ENCODE measurements at places on chromosomes 12 and 14.

DNA sequence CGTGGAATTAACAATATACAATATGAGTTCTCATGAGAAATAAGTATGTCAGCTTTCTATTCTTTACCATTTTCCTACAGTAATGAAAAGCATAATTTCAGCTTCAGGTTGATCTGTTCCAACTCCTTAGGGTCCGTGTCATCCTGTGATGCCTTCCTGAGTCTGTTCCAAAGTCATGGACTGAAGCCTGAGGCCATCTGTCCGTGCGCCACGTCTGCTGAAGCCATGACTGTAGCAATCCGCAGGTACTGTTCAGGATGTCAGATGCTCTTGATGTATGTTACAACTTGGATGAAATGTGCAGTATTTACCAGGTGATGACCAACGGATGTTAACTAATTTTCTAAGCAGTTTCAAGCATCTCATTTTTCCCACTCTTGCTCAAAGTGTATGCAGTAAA, 67.0 kb upstream of the ATF1 start:
- no peak for DNase-seq

DNA sequence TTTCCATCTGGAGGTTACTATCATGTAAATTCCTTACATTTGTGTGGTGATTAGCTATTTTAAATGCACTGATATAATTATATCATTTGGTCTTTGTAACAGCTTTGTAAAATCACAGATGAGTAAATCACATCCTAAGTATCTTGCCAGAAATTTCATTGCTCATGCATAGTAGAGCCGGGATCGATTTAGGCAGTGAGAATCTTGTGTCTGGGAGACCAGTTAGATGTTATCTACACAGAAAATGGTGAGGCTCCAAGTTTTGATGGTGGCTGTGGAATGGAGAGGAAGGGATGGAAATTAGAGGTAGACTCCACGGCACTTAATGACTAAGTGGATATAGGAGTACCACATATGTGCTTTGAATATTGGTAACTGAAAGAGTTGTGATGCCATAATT, 156.3 kb downstream of the MSRB3 start:
- no peak for DNase-seq

- DNase-seq = no peak
Measured at GRCh38 chr12:109443794-109444193, 33.3 kb downstream of the KCTD10 start.

GRCh38 chr14:82438436-82438835, 904.8 kb upstream of the SEL1L start:
- DNase-seq = no peak

- no peak for DNase-seq
Measured at GRCh38 chr12:113818833-113819232, 147.3 kb downstream of the RBM19 start.

DNA sequence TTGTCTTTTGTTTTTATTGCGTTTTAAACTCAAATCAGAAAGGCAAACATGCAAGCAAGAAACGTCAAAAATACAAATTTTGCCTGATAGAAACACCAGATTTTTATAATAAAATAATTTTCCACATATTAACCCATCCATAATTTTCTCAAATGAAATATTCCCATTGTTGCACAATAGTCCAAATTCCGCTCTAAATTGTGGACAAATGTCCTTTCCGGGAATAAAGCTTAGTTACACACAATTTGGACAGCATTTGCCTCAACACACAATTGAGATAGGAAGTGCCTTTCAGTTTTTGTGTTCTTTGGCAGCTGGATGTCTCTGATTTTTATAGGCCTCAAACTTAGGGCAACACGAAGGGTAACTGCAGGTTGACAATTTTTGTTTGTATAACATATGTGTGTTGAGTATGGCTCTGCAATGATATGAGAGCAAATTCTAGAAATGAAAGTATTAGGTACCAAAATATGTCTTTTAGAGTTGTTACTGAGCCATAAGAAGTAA, 105.8 kb downstream of the DIO2 start:
- no peak for DNase-seq

DNA sequence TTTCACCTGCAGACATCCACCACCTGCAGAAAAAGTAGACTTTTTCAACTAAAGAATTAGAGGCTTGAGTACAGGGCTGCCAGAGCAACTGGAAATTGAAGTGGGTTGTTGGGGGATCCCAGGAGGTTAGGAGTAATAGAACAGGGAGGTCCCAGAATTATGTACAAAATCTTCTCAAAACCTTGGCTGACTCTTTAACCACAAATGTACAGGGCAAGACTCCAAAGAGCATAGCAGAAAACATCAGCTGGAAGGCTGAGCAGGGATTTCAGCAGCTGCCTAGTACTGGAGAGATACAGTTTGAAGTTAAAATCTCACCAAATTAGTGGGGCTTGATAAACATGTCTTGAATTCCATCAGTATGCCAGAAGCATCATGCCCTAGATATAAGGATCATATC, 191.6 kb downstream of the CRADD start:
- no peak for DNase-seq

GRCh38 chr12:98532687-98533304, 17.4 kb downstream of the TMPO start:
- DNase-seq = no peak

- DNase-seq = no peak
Measured at GRCh38 chr14:99938376-99938775, 126.8 kb upstream of the EVL start.

GRCh38 chr12:21764950-21765349, 9.6 kb downstream of the KCNJ8 start:
- no peak for DNase-seq

DNA sequence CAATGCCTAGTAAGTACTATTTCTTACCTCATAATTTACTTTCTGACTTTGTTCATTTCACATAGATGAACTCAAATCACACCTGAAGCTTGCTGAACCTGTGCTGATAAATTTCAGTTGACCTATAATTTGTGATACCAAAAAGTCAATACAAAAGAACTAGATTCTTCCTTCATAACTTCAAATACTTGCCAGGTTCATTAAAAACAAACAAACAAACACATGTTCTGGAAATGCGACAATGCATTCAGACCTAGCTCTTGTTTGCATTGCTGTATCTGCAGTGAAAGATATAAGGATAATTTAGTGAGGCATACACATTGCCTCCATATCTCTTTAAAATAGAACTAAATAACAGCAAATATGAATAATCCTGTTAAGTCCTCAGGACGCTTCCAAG, 221.3 kb downstream of the GXYLT1 start:
- no peak for DNase-seq

- no peak for DNase-seq
Measured at GRCh38 chr14:50594577-50595316, 34.8 kb downstream of the ATL1 start.

DNA sequence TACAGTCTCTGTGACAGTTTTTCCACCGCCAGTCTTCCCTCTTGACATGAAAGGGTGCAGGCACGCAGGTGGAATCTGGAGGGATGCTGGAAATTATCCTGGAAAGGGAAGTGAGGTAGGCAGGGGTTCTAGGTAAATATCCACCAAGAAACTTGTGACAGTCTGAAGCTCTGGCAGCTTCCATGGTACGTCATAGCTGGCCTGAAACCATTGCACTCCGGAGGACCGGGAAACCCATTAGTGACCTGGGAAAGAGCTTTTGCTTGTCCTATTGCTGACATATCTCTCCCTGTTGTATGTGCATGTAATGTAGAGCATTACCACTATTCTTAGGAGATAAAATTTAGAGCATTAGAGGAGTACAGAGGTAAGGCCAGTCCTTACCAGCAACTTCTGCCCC, 275.9 kb downstream of the EGLN3 start:
- no peak for DNase-seq

DNA sequence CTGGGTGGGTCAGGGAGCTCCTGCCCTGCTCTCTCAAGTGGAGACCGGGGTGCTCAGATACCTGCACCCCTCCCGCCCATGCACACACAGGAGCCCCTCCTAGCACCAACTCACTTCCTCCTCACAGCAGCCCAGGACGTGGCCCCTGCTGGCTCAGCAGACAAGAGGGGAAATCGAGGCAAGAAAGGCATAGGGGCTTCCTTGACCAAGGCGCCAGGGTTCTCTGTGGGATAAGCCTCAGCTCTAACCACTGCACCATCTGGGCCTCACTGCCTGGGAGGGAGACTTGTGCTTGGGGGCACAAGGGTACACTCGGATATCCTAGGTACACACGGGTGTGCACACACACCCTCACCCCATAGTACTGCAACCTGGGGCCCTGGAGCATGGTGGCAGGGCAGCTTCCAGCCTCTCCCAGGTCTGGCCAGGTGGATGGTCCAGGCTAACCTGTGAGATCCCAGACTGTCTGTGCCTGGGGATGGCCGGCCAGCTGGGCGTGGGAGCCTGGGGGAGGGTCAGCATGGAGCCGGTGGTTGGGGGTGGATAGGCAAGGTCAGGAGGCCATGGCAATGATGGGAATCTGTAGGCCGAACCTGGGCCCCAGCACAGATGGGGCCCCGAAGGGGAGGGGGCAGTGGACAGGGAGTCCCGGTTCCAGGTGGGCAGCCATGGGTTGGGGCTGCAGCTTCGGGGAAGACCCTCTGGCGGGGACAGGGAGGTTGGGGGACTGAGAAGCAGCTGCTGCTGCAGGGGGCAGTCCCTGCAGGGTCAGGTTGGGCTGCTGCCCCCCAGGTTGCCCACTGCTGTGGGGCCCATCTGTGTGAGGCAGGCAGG, 312.4 kb downstream of the TMEM121 start:
- no peak for DNase-seq

GRCh38 chr14:99559286-99559990, 44.6 kb downstream of the CCDC85C start:
- DNase-seq = no peak

GRCh38 chr12:11830307-11830801, 180.9 kb downstream of the ETV6 start:
- DNase-seq = no peak

GRCh38 chr12:87923361-87923760, 105.8 kb downstream of the C12orf50 start:
- no peak for DNase-seq

GRCh38 chr14:65637780-65638179, 225.2 kb downstream of the FUT8 start:
- no peak for DNase-seq

- no peak for DNase-seq
Measured at GRCh38 chr12:115660211-115660805, 617.2 kb downstream of the MED13L start.

- no peak for DNase-seq
Measured at GRCh38 chr12:15404485-15404884, 82.2 kb downstream of the PTPRO start.

GRCh38 chr12:89401433-89402058, 49.2 kb upstream of the DUSP6 start:
- DNase-seq = no peak

DNA sequence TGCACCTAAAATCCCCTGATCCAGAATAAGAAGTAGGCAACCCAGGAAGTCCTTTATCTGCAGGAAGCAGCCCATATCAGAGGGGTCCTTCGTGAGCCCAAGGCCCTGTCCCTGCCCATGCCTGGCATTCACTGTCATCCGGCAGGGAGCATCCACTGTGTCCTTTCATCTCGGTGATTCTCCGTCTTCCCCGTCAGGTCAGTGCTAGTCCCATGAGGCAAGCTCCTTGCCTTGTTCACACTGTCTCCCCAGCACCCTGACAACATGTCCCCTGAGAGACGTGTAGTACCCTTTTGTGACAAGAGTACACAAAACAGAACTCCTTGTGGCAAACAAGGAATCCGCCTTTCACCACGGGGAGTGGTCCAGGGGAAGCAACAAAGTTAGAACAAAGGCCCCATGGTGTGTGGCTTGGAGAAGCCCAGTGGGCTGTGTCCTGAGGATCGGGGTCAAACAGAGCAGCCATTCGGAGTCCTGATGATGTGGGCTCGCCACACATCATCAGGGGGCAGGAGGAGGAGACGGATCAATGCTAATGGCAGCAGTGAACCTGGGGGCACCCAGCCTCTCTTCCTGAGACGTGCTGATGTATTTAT, 112.1 kb downstream of the DICER1 start:
- DNase-seq = no peak

- no peak for DNase-seq
Measured at GRCh38 chr12:123225443-123225842, 7.5 kb downstream of the MPHOSPH9 start.

- DNase-seq = no peak
Measured at GRCh38 chr12:128326406-128326805, 59.4 kb downstream of the TMEM132C start.

GRCh38 chr12:133080368-133081158, at the start of gene ZNF140:
TSS of gene ZNF140 (plus strand) at chr12:133080923. CDS start at chr12:133081321, 398 bp downstream.
- peak; percentile 98 for DNase-seq

DNA sequence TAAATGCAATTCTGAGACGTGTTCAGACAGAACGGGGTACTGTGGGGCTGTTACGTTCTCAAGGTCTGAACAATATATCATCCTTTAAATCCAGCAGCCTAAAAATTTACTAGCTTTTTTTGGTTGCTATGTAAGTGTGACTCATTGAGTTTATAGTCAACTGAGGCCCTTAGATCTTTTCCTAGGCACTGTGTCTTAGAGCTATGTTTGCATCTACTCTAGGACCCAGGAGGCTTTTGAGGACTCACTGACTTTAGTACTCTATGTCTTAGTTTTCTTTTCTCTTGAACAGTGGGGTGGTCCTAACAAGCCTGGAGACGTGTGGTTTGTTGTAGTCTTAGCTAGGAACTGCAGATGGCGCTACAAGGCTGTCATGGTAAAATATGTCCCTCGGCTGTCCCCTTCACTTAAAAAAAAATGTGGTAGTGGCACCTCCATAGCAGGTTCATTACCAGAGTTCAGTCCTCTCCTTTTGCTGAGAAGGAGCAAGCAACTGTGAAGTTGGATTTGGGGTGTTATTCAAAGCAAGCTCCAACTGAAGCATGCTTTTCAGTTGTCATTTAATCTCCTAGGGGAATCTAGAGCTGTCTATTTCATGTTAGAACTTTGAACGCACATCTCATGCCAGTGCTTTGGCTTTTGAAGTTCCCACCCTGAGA, 8.7 kb upstream of the SPATS2 start:
- DNase-seq = peak; percentile 44

DNA sequence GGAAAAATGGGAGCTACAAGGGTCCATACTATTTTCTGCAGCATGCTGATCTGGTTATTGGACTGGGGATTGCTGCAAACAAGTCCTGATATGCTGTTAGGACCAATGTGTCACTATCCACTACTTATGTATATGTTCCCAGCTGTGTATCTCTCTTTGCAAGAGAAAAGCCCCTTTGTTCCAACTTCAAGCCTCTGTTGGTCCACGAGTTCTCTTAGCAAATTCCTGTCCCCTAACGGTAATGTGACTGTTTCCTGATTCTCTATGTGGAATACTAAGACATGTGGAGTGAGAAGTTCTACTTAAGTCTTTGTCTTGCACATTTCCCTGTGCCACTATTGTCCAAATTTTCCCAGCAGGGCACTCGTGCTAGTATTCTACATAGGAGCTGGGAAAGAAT, 557.7 kb downstream of the FSCB start:
- no peak for DNase-seq
